ENCODE measurements at places on chromosomes 4 and X.

DNA sequence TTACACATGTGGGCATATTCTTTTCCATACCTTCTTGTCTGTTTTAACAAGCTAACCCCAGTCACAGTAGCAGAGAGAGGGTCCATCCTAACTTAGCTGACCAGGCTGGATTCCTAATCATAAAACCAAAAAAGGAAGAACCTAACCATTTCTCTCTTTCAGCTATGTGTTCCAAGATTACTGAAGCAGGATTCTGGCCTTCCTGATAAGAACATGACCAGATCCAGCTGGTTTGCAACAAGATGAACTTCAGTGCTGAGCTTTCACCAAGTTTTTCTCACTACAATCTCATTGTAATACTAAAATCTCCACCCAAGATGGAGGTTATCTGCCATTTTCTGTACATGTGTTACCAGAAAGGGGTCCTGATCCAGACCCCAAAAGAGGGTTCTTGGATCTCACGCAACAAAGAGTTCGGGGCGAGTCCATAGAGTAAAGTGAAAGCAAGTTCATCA is 20.4 kb upstream of the UBA6 start:
- DNase-seq = no peak

DNA sequence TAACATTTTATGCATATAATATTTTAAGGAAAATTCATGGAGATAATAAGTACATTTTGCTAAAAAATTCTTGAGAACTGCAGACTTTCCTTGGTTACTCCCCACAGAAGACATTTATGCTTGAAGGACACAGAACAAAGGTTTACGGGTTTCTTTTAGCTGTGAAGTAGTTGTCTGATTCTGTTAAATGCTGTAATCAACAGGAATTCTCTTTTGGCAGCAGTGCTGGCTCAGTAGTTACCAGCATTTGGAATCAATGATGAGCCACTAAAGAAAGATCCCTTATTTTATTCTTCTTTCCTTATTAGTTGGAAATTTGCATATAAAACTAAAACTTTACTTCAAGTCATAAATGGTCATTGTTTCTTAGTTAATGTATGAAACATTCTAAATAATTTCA is 199.3 kb upstream of the FAT4 start:
- peak; percentile 19 for DNase-seq

DNA sequence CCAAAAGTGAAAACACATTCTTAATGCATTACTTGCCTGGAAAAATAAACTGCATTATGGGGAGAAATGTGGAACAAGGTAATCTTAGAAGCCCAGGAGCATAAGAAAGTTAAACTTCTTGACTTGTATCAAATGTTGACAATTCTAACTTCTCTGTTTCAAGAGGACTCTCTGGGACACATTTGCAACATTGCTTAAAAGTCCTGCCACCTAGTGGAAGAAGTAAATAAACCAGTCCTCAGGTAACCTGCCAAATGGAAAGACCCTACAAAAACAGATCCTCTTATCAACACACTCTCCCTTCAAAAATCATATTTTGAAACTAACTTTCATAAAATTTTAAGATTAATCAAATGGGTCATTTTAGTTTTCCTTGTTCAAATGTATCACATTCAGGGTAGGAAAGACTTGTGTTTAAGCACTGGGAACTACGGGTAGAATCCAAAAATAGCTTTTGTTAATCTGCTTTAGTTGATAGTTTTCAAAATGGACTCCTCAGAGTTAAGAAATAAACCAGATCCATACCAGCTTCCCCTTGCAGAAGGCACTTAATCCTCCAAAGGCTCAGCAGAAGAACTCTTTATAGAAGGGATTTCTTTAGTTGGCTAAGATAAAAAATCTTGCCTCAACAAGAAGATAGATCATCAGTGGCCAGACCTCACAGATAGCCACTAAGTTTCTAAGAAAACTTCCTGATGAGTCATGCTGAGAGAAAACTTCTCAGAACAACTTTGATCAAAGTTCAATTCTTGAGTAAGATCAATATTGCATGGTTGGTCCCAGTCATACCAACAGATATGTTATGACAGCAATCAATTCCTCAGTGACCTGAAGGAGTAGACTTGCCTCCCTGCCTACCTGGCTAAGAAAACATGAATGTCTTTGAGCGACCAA is 141.7 kb downstream of the HHIP start:
- DNase-seq = peak; percentile 50

GRCh38 chr4:170872794-170873193 is 783.0 kb upstream of the AADAT start:
- no peak for DNase-seq

DNA sequence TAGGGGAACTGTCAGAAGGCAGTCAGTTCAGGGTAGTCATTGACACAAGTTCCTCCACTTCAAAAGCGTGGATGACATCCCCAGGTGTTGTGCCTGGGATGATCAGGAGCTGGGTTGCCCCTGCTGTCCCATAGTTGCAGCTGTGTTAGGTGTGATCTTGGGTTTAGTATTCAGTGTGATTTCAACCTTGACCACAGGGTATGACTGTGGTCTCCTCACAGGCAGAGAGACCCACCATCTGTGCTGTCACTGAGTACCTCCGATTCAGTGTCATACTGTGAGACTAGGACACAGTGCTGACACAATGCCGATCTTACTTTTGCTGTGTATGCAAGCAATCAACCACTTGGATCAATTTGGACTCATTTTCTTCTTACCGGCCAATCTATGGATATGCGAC is 25.2 kb downstream of the FOXR2 start:
- no peak for DNase-seq

- DNase-seq = no peak
These were observed 13.8 kb downstream of the CCDC22 start for GRCh38 chrX:49249071-49249470.

DNA sequence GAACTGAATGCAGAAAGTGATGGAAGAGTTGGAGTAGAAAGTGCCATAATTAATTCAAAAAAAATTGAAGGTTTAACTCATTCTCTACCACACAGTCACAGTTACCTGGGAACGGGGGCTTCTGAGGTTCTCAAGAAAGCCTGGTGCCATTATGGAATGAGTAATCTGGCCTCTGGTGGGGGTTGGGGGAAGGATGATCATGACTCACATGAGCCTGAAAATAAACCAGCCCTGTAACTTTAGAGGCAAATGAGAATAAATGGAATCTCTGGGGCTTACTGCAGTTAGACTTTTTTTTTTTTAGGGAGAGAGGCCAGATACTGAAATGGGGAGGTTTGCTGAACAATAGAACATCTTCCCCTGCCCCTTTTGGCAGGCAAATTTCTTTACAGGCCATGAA is 55.3 kb downstream of the SOD3 start:
- peak; percentile 94 for DNase-seq

GRCh38 chr4:130563185-130563888 is 1467.4 kb downstream of the C4orf33 start:
- peak; percentile 2 for DNase-seq

- peak; percentile 56 for DNase-seq
These were observed 53.3 kb downstream of the NFKB1 start for GRCh38 chr4:102554482-102554881.

- no peak for DNase-seq
These were observed 105.8 kb downstream of the CXCL13 start for GRCh38 chr4:77711469-77711868.

GRCh38 chr4:8238036-8238511 is 31.5 kb upstream of the HTRA3 start:
- no peak for DNase-seq

- DNase-seq = peak; percentile 58
These were observed 23.4 kb downstream of the ELF2 start for GRCh38 chr4:139153411-139154133.

DNA sequence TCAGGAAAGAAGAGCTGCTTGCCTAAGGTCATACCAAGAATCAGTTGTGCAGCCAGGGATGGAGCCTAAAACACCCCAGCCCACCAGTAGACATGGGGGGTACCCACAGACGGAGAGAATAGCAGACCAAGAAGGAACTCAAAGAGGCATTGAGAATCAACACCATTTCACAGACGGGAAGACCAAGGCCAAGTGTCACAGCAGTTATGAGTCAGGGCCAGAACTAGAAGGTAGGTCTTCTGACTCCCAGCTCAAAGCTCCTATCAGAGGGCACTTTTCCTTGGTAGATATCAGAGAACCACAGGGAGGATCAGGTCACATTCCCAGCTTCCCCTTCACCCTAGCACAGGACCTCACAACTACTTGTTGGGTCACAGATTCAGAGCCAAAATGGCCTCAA is 14.5 kb downstream of the OTUD5 start:
- DNase-seq = no peak

- DNase-seq = peak; percentile 32
These were observed 6.3 kb upstream of the SGMS2 start for GRCh38 chr4:107818301-107818910.

- peak; percentile 88 for DNase-seq
These were observed 9.6 kb downstream of the CC2D2A start for GRCh38 chr4:15479089-15479912.
